Kidney (tissue), 22 donors: ENCODE measurements at places on chromosomes 4 and X.

- no peak for DNase-seq
These were observed 24.5 kb upstream of the VEGFC start for GRCh38 chr4:176817204-176817603.

GRCh38 chrX:118348186-118348810, 2.4 kb downstream of the WDR44 start:
- no peak for DNase-seq

GRCh38 chr4:89287945-89288344, 19.7 kb downstream of the GPRIN3 start:
- DNase-seq = no peak

DNA sequence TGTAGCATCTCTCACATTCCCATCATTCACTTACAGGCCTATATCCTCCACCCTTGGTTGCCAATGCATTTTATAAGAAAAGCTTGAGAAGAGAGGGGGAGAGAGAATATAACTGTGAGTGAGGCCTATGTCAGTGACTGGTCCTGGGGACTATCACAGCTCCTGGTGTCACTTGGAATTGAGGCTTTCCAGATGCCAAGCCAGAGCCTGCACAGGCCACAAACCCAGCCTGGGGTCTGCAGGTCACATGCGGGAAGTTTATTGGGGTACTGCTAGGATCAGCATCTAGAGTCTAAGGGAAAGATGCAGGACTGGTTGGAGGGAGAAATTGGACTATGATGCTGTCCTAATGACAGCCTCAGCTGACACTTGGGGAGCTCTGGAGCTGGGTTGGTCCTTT, 47.6 kb downstream of the RTL5 start:
- no peak for DNase-seq

GRCh38 chr4:150178161-150178560, 99.9 kb downstream of the DCLK2 start:
- no peak for DNase-seq

DNA sequence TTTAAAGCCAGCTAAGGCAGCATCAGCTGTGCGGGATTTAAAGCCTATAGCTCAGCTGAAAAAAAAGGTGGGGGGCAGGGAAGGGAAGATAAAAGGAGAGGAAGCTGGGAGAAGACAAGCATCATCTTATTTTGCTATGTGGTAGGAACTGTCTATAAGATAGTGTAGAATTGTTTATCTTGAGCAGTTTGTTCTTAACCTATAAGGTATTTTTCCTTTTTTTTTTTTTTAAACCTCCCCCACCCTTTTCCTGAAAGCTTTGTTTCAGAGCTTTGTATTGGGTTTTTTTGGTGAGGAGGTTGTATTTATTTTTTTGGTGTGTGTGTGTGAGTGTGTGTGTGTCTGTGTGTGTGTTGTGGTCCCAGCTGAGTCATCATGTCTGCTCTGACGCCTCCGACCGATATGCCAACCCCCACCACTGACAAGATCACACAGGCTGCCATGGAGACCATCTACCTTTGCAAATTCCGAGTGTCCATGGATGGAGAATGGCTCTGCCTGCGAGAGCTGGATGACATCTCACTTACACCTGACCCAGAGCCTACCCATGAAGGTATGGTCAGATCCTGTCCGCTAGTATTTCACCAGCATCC, 531 bp downstream of the RUFY3 start:
- DNase-seq = peak; percentile 50

DNA sequence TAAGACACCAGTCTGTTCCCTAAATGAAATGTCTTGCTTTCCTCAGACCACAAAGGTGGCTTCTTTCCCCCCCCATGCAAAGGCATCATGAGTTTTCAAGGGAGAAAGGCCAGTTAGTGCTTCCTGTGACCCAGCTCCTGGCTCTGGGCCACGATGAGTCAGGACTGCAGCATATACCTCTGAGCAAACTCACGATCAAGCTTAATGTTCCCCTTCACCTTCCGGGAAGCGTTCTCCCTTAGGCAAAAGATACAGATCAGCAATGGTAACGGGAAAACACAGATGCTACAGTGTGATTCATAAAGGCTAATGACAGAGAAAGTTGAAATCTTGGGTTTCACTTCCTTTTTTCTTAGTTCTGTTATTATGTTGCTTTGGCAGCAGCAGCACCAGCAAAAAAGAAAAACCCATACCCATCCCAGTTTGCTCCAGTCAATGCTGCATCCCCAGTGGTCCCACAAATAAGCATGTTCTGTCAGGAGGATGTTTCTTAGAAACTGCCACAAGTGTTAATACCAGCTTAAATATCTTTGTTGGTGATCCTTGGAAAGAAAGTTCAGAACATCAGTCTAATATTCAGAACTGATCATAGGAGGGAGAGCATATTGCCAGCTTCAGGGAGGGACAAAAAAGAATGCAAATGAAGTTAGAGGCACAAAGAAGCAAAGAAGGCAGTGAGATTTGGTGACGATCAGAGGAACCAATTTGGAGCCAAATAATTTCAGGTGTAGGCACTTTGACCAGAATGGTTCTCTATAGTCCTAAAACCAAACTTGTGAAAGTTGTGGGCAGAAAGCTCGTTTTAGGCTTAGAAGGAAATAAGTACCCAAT, 41.2 kb downstream of the LONRF3 start:
- DNase-seq = no peak

DNA sequence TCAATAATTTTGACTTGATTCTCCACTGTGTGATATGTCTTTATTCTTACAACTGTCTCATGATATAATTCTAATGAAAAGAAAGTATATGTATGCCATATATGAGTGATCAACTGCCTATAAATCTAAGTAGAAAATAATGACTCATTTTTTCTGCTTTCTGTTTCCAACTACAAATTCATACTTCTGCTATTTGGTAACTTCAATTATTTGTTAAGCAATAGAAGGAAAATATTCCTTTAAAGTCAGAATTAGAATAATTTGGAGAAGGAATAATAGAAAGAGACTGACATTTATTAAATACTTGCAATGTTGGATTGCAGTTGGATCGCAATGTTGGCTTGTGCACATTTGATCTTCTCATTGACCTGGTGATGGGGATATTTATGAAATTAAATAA, 204.2 kb upstream of the PACRGL start:
- DNase-seq = no peak

DNA sequence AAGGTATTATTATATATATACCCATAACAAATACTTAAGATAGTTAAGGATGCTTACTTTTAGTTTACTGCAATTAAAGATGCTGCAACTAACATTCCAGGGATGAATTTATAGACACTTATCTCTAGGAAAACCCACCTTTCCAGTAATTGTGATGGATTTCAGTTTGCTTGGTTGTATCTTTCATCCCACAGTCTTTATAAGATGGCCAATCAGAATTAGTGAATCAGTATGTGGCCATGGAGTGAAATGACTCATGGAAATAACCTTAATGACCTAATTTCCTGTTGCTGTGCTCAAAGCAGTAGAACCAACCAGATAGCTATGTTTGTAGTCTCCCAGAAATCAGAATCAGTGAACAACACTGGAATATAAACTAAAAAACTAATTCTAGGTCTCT, 26.4 kb downstream of the MOSPD2 start:
- no peak for DNase-seq

DNA sequence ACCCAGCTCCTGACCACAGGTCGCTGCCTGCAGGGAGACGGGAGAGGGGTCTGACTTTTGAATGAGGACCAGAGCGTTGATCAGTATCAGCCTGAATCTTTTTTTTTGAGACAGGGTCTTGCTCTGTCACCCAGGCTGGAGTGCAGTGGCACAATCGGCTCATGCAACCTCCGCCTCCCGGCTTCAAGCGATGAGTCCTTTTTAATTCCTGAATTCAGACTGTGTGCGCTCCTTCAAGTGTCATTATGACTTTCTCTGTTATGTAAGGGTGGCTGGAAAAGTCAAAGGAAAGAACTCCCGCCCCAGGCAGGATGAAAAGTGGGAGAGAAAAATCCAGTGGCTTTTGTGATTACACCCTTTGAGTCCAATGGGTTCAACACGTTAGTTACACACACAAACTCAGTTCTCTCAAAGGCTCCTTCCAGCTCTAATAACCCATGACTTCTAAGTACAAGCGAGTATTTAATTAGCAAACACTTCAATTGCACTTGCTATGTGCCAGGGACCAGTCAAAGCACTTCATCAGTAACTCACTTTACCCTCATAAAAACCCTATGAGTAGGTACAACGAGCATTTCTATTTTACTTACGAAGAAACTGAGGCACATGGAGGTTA, 44.4 kb downstream of the PDHA1 start:
- DNase-seq = no peak

- no peak for DNase-seq
These were observed 116.9 kb upstream of the KLF3 start for GRCh38 chr4:38547052-38547451.

GRCh38 chr4:117700111-117700892, 334.0 kb upstream of the NDST3 start:
- no peak for DNase-seq

GRCh38 chrX:8760021-8760420, 28.1 kb upstream of the ANOS1 start:
- DNase-seq = no peak
